ENCODE measurements at places on chromosomes 1 and 21.

DNA sequence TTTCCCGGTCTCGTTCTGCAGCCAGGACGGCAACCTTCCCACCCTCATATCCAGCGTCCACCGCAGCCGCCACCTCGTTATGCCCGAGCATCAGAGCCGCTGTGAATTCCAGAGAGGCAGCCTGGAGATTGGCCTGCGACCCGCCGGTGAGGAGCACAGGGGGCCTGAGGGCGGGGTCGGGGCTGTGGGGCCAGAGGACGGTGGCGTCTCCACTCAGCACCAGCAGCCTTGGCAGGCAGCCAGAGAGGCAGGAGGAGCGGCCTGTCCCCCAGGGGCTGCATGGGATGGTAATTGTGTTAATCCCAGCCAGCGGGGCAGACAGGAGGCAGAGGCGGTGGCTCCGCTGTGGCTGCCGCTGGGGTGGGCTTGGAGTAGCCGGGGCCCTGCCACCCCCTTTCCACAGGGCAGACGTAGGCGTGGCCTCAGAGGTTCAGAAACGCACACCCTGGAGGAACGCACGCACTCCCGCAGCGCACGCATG lies 12.1 kb downstream of the SAMD11 start:
- DNase-seq = no peak

DNA sequence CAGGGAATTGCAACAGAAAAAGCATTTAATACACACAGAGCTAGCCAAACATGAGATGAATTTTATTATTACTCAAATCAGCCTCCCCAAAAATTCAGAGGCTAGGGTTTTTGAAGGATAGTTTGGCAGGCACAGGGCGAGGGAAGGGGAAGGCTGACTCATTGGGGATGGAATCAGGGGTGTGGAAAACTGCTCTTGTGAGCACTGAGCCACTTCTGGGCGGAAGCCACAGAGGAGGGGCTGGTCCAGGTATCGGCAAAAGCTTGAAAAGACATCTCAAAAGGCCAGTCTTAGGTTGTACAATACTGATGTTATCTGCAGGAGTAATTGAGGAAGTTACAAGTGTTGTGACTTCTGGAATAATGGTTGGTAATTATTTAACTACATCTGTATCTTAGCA lies 109.4 kb downstream of the TLR5 start:
- DNase-seq = no peak

DNA sequence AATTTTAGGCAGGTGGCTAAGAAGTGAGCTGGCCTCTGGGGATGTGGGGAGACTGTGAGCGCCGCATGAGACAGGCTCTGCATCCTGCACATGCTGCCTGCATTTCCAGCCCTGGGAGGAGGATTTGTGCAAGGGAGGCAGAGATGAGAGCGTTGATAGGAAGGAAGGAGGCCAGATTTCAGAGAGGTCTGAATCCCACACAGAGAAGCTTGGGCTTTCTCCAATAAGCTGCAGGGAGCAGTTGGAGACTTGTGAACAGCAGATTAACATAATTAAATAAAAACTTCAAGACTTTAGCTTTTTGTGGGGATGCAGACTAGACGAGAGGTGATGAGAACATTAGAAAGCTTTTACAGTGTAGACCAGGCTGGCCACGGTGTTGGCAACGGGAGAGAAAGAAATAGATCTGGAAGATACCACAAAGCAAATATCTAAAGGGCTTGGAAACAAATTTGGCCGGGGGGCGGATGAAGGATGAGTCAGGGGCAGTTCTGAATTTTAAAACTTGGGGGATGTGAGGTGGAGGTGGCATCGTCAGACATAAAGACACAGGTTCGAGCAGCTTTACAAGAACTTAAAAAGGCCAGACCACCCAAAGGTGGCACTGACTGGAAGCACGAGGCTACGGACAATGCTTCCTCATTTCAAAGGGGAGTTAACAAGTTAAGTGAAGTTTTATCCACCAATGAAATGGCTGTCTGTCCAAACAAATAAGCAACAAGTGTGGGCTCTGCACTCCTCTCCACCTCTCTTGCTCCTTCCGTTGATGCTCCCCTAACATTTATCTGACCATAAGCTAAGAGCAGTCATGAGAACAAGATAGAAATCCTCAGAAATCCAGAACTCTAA lies 57.0 kb downstream of the HIVEP3 start:
- DNase-seq = peak; percentile 16

- DNase-seq = no peak
Observed at GRCh38 chr1:91948501-91949355, 473 bp upstream of the BRDT start.

- no peak for DNase-seq
Observed at GRCh38 chr1:151711951-151712350, 4.7 kb downstream of the CELF3 start.

DNA sequence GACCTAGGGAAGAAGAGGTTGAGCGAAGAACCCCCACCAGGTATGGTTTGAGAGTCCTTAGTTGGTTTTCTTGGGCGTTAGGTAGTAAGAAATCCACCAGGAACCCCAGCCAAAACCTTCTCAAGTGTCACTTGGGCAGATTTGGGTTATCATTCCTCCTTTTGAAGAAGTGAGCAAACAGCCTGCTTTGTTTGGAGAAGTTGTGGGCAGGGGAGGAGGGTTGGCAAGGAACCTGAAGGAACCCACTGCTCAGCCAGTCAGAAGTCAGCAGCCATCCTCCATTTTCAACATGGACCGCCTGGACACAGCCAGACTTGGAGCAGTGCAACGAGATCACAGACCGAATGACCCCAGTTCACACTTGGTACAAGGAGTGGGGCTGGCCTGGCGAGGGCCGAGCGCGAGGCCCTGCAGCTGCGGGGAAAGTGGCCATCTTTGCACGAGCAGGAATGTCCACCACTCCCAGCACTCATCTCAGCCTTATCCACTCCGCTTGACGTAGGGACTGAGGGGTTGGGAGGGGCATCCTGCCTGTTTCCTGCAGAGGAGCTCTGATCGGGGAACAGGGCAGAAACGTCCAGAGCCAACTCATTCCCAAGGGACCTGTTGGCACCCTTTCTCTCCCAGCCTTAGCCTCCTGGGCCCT lies 7.2 kb downstream of the ADPRS start:
- no peak for DNase-seq

- peak; percentile 49 for DNase-seq
Observed at GRCh38 chr1:68111519-68112436, 61.4 kb upstream of the DIRAS3 start.

- no peak for DNase-seq
Observed at GRCh38 chr1:19089524-19089923, 120.5 kb downstream of the UBR4 start.

GRCh38 chr21:20308586-20309315 lies 689.5 kb upstream of the NCAM2 start:
- DNase-seq = no peak

DNA sequence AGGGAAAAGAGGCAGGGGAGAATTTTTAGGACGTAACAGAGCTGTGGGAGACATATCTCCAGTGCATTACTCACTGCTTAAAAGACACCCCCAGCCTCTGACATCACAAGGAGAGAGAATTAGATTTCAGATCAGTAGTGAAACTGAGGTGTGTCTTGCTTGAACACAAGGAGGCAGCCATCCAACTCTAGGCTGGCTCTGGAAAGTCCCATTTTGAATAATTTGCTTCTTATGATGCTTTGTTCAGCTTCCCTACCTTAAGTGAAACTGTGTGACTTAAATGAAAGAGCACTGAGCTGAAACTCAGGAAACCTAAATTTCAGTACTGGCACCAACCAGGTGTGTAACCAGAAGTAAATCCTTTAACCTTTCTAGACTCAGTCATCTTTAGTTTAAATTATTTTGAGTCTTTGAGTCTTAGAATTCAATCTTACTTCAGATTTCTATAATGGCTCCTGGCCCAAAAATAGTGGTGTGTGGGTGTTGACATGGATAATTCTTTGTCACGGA lies 251.6 kb upstream of the SGIP1 start:
- DNase-seq = no peak

GRCh38 chr1:2233997-2234761 lies 6.1 kb downstream of the SKI start:
- peak; percentile 46 for DNase-seq

- no peak for DNase-seq
Observed at GRCh38 chr1:165837838-165838364, 10.5 kb downstream of the UCK2 start.

DNA sequence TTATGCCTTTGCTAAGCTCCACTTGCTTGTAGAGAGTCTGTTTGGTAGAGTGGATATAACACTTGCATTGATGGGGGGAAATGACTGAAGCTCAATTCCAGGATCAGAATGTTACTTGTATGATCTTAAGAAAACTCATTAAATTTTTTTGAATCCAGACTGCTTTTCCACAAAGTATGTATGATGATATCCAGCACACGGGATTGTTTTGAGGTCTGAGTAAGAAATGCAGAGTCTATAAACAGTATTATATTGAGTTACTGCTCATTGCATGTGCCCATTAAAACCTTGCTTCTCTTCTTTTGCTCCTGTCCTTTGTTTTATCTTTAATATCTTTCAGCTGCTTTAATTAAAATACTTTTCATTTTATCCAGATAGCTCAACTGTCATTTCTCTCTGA lies 570.4 kb upstream of the ZRANB2 start:
- no peak for DNase-seq

GRCh38 chr1:190000365-190000872 lies 477.2 kb downstream of the BRINP3 start:
- DNase-seq = no peak

- no peak for DNase-seq
Observed at GRCh38 chr1:113931451-113931851, 2.3 kb downstream of the HIPK1 start.

DNA sequence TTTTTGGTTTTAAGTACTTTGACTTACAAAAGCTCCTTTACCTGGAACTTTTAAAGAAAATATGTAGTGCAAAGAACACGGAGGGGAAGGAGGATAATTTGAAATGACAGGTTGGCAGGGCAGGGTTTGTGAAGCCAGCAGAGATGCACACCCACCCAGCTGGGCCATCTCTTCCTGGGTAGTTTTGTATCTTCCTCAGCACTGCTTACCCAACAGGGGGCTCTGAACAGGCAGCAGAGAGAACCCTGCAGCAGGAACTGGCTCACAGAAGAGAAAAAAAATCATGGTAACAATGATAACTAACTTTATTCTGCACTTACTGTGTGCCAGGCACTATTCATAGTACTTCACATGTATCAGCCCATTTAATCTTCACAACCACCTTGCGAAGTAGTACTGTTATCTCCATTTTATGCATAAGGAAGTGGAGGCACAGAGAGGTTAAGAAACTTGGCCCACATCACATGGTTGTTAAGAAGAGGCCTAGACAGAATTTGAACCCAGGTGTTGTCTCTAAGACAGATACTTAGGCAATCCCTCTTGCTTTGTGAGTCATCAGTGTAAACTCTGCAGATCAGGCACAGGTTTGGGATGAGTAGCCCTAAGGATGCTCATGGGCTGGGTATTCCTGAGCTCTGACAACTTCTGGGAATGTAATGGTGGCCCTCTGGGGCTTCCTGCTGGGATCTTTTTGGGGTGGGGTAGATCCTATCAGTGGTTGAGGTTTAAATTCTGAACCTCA lies 60.8 kb downstream of the ELK4 start:
- no peak for DNase-seq

DNA sequence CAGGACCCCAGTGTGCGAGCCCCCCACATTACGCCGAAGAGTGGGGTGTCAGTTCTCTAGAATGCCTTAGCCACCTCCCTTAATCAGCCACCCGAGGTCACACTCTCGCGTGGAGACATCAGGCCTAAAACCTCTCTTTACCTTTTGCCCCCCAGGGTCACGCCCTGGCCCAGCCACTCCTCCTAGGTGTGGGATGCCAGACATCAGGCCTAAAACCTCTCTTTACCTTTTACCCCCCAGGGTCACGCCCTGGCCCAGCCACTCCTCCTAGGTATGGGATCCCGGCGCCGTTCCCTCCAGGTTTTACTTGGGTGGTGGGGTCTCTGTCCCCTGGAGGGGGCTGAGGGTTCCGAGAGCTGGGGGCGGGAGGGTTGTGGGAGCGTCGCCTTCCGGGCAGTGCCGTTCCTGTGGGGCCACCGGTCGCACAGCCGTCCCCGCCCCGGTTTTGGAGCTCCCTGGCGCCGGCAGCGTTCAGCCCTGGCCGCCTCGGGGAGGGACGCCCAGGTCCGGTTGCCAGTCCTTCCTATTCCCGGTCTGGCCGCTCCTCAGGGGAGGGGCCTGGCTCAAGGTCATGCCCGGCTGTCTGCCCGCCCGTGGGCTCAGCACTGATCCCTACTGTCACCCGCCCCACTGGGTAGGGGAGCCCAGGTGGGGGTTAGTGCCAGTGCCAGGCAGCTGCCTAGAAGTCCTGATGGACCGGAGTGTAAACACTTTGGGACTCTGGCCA lies 882 bp downstream of the VPS13D start:
- DNase-seq = peak; percentile 35

DNA sequence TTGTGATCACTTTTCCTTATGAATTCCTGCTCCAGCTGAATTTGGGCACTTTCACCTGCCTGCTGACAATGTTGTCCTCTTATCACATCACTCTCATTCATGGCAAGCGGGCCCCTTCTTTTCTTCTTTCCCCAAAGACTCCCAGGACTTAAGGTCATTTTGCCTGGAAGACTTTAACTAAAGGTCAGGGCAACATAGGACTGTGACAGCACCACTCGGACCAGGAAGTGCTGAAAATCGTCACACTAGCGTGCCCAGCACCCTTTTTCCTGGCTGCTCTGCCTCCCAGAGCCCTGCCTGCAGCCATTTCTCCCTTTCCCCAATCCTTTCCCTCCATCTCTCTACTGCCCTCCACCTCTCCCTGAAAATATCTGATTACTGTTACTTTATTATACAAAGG lies 35.4 kb downstream of the CD34 start:
- DNase-seq = no peak

GRCh38 chr1:188027613-188028012 lies 1198.9 kb downstream of the PLA2G4A start:
- DNase-seq = peak; percentile 15

- DNase-seq = no peak
Observed at GRCh38 chr1:4696161-4696745, 41.8 kb downstream of the AJAP1 start.

GRCh38 chr1:70458131-70458530 lies 47.1 kb downstream of the CTH start:
- DNase-seq = no peak

- no peak for DNase-seq
Observed at GRCh38 chr1:201122321-201122957, 4.5 kb downstream of the ASCL5 start.

DNA sequence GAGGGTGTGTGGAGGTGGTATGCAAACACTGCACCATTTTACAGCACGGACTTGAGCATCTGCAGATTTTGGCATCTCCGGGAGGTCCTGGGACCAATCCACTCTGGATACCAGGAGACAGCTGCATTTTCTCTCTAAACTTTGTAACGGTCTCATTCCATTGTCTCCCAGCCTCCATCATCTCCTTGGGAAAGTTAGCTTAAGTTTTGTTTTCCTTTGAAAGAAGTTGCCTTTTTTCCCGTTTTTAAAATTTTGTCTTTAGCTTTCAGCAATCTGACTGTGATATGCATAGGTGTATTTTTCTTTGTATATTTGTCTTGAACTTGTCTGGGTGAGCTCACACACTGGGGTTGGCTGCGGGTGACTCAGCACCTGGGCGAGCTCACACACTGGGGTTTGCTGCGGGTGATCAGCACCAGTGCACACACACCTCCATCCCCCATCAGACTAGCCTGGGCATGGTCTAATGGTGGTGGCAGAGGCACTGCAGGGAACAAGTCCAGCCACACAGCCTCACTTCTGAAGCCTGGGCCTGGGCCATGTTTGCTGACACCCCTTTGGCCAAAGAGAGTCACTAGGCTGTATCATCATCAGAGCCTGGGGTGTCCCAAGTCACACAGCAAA lies 32.1 kb upstream of the COL18A1 start:
- DNase-seq = peak; percentile 72

Data from H54 (cell line).